ENCODE measurements at places on chromosomes 4 and X. TPM values are rescaled to one million over a fixed set of nuclear protein-coding genes. Genes with fewer than 3 reads are reported as not detected.

- peak; percentile 41 for DNase-seq
Measured at GRCh38 chr4:10117359-10118047, 904 bp upstream of the WDR1 start.

DNA sequence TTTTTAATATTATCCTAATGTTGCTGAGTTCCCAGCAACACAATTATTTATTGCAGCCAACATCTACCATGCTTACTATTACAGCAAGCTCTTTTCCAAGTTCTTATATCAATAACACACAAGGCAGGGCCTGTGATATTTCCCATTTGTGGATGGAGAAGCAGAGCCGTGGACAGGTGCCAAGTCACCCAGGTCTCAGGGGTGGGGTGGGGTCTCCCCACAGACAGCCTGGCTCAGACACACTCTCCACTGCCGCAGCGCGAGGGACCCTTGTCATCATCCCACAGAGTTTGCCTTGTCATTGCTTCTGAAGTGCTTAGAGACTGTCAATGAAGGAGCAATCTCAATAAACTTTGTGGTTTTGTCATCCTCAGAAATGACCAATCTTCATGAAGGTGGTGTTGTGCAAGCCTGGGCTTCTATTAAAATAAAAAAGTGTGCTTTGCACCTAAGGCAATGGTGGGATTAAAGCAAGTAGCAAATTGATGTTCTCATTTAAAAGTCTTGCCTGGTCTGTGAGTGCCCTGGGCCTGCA is 76.1 kb downstream of the SORBS2 start:
- no peak for DNase-seq

- DNase-seq, result peak; percentile 34
Measured at GRCh38 chr4:168551945-168552695, 55.3 kb downstream of the PALLD start.

GRCh38 chr4:151417766-151418376 is 8.9 kb downstream of the FHIP1A start:
- DNase-seq, result no peak

GRCh38 chr4:182289809-182290208 is 46.6 kb downstream of the TENM3 start:
- no peak for DNase-seq

GRCh38 chr4:167221084-167221483 is 13.2 kb downstream of the SPOCK3 start:
- DNase-seq, result no peak

The FAM9B gene
- total RNA-seq, result not detected

The TLR3 gene
- total RNA-seq, result 0.62 TPM

The EDA gene
- 6.8 TPM for total RNA-seq

The CDS1 gene
- total RNA-seq, result 3.5 TPM

The ATRX gene
- 106 TPM for total RNA-seq
